ENCODE measurements at places on chromosomes 16 and 17.

DNA sequence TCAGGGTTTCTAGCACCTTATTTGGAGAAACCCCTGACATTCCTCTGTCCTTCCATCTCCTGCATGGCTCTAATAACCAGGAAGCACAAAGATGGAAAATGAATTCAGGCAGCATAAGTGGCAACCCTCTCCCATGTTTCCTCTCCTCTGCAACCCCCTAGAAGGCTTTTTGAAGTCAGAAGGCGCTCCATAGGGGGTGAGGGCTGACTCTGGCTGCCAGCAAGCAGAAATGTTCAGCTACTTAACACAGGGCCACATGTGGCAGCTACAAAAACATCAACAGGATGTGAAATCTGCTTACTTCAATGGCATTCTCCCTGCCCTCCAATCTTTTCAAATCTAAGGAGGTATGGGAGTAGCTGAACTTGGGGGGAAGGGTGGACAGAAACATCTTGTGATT, 55.2 kb upstream of the IRX5 start:
- DNase-seq: no peak

DNA sequence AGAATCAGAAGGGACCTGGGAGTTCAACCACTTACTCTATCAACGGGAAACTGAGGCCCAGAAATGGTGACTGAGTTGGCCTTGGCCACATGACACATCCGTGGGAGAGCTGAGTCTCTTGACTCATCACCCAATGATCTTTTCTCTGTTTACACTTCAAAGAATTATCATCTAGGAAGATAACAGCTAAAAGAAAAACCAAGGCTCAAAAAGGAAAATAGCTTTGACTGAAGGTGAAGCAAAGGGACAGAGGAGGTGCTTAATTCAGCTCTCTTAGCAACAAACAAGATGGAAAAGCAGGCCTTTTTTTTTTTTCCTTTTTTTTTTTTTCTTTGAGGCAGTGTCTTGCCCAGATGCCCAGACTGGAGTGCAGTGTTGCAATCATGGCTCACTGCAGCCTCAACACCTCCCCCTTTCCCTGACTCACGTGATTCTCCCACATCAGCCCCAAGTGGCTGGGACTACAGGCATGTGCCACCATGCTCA, 16.7 kb downstream of the ERCC4 start:
- DNase-seq: no peak

- DNase-seq: no peak
Measured at GRCh38 chr16:75555213-75555706, 792 bp downstream of the TMEM231 start.

GRCh38 chr16:20673882-20674683, 23.4 kb downstream of the ACSM1 start:
- no peak for DNase-seq

DNA sequence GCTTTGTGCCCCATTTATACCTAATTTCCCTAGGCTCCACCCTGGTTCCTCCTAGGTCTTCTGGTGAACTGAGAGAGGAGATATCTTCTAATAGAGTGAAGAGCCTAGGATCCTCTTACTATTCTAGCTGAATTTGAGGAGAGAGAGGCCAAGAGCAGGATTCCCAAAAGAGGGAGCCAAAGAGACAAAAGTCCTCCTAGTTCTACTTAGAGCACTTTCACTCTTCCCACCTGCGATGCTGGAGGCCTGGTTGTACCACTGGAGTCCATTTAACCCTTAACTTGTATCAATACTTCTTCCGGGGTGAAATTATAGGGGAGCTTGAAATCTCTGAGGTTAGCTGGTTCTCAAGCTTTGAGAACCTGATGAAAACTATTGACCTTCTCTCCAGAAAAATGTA, 3.4 kb upstream of the SSH2 start:
- no peak for DNase-seq

GRCh38 chr17:58615768-58616659, 75.8 kb downstream of the TEX14 start:
- DNase-seq: no peak

GRCh38 chr16:70529051-70529777, 5.6 kb downstream of the SF3B3 start:
- no peak for DNase-seq

DNA sequence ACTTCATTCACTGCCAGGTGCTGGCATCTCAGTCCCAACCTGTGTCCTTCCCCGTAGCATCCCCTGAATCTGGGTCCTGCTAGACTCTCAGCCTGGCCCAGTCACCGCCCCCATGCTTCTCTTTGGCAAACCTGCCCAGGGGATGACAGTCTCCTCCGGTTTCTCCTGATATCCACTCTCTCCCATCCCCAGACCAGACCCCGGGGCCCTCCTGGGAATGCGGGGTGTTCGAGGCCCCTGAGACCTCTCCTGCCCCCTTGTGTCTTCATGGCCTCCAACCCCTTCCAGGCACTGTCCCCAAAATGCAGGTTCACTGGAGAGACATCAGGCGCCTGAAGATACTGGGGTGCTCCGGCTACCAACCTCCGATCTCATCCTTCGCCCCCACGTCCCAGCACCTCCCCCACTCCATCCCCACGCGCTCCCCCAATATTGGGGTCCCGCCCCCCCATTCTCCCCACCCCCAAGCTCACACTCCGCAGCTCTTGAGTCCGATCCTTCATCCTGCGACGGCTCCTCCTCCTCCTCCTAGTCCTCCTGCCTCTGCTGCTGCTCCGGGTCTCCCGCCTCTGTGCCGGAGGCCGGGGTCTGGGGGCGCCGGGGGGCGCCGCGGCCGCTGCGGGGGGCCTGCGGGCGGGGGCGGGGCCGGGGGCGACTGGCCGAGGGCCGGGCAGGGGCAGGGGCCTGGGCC, 399 bp downstream of the STX1B start:
- no peak for DNase-seq

GRCh38 chr16:23343643-23344612, 41.8 kb downstream of the SCNN1B start:
- no peak for DNase-seq

GRCh38 chr17:19900809-19901208, 33.1 kb upstream of the ULK2 start:
- DNase-seq: no peak

DNA sequence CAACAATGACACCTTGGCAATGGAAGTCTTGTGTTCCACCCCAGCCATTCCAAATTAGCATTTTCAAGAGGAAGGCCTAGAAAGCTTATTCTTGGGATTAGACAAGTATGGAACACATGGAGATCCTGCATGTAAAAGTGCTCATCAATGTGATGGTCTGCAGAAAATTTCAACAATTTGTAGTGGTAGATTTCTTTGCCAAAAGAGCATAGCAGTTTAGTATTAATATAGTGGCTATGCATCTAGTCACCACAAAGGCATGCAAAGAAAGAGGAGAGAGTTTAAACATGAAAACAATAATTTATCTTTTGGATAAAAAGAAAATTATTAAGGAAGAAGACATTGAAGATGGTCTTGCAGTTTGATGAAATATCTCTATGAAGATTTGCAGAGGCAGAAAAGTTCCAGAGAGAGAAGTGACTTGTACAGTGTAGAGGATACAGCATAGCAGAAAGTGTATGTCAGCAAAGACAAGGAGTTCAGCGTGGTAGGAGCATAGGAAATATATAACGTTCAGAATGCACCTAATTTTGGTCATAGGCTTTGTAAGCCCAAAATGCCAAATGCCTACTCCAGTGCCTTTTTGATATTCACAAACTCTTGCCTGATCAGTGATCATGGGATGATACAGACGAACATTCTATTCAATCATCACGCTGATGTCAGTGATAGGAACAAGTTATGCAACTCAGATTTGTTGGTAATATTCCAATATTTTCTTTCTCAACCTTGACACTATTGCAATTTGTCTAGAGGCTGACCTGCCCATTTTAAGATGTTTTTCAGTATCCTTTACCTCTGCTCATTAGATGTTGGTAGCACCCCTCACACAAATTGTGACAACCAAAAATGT, 727.9 kb upstream of the SOX9 start:
- DNase-seq: no peak

- DNase-seq: no peak
Measured at GRCh38 chr17:1385861-1386260, 14.2 kb downstream of the YWHAE start.

DNA sequence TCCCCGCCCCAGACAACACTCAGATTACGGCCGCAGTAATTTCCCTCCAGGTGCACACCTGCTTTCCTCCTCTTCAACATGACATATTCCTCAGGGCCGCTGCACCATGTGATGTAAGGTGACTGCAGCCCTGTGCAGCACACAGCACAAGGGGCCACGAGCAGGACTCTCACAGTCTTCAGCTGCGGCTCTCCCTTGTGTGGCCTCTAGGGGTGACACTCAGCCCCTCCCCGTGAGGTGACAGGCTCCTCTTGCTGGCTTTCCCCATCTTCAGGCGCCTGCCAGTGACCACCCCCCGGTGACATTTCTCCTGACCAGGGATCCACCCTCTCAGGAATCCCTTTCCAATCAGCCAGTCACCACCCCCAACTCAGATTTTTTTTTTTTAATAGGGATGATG, 31.3 kb upstream of the ABCC3 start:
- DNase-seq: no peak

DNA sequence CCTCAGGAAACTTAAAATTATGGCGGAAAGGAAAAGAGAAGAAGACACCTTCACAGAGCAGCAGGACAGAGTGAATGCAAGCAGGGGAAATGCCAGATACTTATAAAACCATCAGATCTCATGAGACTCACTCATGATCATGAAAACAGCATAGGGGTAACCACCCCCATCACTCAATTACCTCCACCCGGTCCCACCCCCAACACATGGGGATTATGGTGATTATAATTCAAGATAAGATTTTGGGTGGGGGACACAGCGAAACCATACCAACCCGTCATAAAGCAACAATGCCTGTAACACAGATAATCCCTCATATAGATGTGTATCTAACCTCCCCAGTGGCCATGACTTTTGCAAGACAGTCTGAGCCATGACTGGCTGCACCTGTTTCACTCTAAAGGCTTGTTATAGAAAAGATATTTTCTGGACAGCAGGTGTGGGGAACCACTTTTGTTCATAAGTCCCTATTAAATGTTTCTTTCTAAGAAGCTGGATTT, 7.0 kb upstream of the GSDMA start:
- no peak for DNase-seq
